ENCODE measurements at places on chromosomes 7 and 10.

DNA sequence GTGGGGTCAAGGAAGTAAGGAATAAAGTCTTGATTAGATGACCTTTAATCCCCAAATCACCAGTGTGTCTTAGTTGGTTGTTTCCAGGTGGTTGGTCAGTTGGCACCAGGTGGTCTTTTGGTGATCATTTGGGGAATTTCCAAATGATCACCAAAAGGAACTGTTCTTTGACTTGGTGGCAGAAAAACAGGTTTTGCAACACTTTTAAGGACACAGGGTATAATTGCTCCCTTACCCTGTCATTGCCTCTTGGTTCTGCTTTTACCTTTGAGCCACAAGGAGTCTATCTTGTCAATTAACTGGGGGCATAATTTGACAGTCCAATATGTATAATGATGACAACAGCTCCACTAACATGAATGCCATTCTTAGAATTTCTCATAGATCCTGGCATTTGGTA is 104.2 kb downstream of the ADK start:
- DNase-seq, result no peak

GRCh38 chr7:17593819-17594419 is 295.5 kb downstream of the AHR start:
- no peak for DNase-seq

DNA sequence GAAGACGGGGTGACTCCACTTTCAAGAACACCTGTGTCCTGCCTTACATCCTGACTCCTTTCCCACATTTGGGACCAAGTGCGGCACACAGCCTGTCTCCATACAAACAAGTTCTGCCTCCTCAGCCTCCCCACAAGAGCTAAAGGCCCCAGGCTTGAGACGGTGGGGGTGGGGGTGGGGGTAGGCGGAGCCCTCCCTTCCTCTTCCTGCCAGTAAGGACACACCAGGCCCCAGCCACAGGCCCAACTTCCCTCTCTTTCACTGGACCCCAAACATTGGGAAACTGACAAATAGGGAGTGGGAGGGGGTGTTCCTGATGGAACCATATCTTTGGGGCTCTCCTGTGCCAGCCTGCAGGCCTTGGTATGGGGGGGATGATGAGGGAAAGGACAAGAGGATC is 4.6 kb downstream of the CDK5 start:
- DNase-seq, result no peak

DNA sequence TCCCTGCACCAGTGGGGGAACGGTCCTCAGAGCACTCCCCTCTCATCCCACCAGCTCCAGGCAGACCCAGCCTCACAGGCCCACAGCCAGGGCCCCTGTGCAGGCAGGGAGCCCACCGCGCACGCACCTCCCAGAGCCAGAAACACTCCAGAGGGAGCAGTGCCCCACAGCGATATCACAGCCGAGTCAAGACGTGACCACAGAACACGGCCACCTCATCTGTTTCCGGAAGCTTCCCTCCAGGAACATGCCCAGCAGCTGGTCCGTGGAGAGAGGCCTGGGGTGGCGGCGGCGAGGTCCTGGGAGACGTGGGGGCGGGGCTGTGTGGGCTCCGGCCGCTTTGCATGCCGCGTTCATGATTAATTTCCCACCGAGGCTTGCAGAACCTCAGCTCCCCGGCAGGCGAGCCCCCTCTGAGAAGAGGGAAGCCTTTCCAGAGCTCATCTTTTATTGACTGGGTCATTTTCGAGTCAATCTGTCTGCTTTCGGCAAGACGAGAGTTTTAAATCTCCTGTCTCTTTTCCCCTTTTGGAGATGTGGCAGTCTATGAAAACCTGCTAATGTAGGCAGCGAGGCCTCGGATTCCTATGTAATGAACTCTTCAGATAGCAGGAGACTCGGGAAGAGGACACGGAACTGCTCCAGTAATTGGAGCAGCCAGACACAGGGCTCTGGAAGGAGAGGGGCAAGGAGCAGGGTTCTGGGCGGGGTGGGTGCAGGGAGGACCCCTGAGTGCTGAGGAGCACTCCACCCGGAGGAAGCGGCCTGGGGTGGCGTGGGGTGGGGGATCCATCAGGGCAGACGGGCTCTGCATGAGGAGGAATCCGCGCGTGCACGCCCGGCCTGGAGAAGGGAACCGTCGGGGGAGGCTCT is 242.8 kb downstream of the ELFN1 start:
- no peak for DNase-seq

DNA sequence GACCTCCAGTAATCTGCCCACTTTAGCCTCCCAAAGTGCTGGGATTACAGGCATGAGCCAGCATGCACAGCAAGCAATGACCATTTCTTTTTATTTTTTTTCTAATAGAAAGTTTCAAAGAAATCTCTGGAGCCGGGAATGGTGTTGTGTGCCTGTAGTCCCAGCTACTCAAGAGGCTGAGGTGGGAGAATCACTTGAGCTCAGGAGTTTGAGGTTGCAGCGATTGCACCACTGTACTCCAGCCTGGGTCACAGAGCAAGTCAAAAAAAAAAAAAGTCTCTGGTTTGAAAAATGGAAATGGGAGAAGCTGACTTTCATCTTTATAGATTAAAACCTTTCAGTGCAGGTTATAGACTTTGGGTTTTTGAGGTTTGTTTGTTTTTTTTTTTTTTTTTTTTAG is 44.8 kb upstream of the KMT2E start:
- DNase-seq, result no peak

GRCh38 chr10:103197903-103198302 is 4.8 kb upstream of the NT5C2 start:
- no peak for DNase-seq

DNA sequence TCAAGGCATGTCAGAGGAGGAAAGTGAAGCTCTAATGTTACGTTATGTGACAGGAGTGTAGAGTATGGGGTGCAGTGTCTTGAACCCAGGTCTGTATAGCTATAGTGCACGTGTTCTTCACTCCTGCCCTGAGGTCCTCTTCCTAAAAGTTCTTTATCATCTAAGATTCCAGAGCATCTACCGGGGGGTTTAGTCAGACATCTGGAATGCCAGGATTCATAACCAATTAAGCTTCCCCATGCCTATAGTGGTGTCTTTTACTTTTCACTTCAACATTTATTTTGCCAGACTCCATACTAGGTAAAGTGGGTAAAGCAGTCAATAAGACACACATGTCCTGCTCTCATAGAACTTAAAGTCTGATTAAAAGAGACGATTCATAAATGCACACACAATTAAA is 22.4 kb downstream of the PPP1R3C start:
- DNase-seq, result no peak

GRCh38 chr10:119104654-119105015 is 722 bp downstream of the DENND10 start:
- no peak for DNase-seq

GRCh38 chr10:97039538-97040247 is 146.1 kb downstream of the SLIT1 start:
- no peak for DNase-seq

DNA sequence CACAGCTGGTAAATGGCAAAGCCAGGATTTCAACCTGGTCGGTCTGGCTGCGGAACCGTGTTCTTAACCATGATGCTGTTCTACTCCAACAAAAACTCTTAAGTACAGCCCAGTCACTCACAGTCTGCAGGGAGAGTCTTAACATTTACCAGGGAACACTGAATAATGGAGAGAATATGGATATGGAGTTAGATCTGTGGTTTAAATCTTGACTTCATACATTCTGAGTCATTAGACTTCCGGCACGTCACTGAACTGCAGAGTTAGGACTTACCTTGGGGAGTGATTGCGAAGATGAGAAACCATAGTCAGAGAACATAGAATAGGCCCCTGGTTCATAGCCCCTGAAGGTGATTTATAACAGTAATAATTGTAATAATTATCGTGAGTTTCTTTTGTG is 61.7 kb downstream of the ADRA2A start:
- DNase-seq, result no peak

- DNase-seq, result no peak
Observed at GRCh38 chr10:11218395-11218794, 200.7 kb downstream of the CELF2 start.

- DNase-seq, result peak; percentile 67
Observed at GRCh38 chr7:2519119-2519930, at the start of gene LFNG. Gene LFNG (plus strand): TSS chr7:2519774. CDS start chr7:2519862, 88 bp downstream.

GRCh38 chr10:132974886-132975830 is 32.8 kb upstream of the CFAP46 start:
- DNase-seq, result no peak

GRCh38 chr7:761101-761500 is 34.0 kb upstream of the PRKAR1B start:
- DNase-seq, result no peak

DNA sequence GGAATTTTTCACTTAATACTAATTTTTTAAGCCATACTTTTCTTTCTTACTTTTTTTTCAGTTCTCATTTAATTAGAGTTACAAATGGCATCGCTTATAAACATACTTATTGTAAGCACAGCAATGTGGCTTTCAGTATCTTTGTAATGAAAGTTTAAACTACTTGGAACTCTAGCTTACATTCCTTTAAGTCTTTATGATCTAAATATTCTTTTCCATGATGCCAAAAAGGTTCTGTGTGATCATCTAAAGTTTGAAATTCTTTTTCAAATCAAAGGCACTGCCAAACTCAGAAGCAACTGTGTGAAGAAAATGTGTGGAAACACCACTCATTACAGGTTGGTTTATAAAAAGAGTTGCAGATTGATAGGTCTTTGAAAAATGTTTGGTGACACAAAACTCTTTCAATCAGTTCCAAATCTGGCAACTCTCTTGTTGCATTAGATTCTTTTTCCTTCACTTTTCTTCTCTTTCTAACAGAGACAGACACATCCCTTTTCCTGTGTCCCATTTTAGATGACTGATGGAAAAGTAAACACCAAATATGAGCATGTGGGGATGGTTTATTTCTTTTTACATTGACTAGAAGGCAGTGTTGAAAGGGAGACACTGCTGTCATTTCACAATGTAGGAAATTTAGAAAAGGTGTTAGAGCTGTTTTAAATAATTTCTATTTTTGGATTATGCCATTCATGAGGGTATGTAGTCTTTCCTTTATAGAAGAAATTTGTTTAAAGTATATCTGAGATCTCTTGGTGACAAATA is 392.3 kb downstream of the SUGCT start:
- no peak for DNase-seq

DNA sequence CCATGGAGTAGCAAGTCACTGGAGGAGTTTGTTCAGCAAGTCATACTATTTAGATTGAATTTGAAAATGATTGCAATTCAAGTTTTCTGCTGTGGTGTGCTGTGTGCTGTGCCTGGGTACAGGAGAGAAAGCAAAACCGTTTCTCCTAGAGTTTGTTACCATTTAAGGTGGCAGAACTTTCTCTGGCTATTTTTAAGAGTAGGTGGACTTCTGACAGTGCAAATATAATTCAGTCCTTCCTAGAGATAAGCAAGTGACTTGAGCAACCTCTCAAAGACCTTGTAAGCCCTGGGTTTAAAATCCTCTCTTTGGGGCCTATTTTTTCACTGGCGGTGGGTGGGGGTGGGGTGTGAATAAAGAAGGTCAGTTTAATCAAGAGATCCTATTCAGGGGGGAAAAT is 42.9 kb upstream of the FGL2 start:
- no peak for DNase-seq

DNA sequence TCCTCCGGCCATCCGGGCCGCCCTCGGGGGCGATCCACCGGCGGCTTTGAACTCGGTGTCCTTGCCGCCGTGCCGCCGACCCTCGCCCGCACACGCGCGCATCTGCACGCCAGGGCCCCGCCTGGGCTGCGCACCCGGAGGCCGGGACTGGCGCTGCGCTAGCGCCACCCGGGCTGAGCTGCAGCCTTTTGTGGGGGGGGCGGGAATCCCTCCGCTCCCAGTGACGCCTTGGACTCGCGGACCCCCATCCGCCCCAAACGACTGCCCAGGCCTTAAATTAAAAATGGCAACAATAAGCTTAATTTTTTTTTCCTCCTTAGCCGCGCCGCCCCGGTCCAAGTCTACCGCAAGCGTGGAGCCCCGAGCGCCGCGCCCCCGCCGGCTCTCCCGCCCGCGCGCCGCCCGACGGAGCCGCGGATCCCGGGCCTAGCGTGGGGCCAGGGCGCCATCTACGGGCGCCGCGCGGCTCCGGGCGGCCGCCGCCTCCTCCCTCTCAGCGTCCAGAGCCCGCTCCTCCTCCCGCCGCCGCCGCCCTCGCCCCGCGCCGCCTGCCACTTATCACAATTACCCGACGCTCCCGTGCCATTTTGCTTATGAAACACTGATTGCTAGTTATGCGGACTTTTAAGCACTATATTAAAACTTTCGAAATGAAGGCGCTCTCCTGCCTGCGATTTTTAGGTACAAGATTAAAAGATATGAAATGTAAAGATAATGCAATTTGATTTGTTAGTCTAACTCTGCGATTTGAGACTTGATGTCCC is 7.5 kb upstream of the EBF3 start:
- DNase-seq, result no peak

DNA sequence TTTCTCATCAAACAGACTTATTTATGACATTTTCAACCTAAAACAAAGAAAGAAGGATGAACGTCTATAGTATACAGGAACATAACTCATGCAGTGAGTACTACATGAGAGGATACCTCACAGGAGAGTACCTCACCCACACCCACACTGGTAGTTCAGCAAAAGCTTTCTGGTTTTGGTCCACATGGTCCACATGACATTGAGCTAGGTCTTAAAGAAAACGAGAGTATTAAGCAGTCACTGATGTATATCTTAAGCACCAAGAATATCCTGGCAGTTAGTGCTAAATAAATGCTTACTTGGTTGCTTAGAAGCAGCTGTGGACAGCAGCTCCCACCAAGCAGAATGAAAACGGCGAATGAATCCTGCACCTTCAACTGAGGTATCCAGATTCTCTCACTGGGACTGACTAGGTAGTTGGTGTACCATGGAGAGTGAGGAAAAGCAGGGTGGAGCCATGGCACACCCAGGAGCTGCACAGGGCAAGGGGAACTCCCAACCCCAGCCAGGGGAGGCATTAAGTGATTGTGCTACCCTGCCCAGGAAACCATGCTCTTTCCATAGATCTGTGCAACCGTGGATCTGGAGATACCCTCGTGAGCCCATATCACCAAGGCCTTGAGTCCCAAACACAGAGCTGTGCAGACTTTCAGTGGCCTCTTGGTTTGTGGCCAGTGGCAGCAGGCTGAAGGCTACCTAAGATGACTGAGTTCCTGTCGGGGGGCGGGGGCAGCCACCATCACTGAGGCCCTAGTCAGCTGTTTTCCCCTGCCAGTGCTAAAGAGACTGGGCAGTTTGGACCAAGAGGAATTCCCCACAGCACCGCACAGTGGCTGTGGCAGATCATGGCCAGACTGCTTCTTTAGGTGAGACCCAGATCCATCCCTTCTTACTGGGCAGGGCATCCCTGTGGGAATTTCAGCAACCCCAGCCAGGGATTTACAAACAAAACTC is 143.4 kb downstream of the SGMS1 start:
- no peak for DNase-seq

DNA sequence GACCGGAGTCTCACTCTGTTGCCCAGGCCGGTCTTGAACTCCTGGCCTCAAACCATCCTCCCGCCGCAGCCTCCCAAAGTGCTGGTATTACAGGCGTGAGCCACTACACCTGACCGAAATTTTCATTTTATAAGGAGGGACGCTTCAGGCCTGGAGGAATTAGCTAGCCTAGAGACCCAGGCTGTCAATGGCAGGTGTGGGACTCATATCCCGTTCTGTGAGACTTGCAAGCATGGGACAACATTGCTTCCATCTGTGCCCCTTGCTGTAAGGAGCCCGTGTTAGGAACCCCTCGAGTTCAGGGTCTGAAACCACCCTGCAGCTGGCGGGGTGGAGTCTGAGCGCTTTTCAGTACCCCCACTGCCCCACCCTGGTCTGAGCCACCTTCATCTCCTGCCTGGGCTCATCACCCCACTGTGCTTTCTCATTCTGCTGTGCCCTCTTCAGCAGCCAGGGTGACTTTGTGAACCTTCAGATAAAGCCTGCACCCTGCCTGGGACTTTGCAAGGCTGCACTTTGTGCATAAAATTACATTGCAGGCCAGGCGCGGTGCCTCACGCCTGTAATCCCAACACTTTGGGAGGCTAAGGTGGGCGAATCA is 1.3 kb upstream of the DAGLB start:
- no peak for DNase-seq

Measured in effector memory CD8-positive, alpha-beta T cell (primary cell).